Foreskin fibroblast (primary cell): ENCODE measurements at places on chromosomes 11 and 22.

DNA sequence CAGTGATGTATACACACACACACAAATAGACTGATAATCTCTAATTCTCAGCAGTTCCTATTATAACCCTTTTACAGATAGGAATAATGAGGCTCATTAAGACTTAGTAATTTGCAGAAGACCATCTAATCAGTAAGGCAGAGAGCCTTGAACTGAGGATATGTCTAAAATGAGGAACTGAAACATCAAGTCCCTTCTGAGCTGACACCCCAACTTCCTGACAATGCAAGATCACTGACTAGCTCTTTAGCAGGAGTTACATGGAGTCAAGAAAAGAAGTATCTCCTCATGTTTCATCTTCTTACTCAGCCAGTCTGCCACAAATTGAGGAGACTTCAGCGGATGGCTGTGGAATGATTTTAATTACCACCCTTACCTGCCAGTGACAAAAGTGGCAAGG lies 193.0 kb downstream of the MSANTD4 start:
- DNase-seq = no peak

DNA sequence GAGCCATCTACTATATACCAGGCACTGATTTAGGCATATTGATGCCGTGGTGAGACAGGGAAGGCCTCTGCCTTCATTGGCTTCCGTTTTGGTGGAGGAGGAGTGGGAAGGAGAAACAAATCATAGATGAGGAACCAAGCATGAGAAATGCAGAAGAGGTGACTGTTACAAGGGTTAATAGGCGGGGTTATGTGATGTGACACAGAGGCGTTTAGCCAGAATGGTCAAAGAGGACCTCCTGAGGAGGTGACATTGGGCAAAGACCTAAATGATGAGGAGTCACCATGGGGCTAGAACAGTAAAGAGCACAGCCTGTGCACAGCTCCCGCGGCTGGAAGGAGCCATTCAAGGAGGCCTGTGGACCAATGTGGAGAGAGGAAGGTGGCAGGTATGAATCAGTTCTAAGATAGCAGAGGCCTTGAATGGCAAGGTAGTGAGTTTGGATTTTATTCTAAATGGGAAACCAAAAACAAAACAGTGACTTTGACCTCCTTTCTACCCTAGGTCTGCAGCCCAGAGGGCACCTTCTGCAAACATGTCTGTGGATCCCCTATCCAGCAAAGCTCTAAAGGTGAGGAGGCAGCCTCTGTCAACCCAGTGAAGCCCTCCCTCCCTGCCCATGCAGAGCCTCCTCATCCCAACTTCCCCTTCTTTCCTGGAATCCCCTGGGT lies 11.7 kb downstream of the MAFF start:
- DNase-seq = no peak

- DNase-seq = peak; percentile 26
Measured at GRCh38 chr11:120248551-120249278, 8.8 kb downstream of the POU2F3 start.

DNA sequence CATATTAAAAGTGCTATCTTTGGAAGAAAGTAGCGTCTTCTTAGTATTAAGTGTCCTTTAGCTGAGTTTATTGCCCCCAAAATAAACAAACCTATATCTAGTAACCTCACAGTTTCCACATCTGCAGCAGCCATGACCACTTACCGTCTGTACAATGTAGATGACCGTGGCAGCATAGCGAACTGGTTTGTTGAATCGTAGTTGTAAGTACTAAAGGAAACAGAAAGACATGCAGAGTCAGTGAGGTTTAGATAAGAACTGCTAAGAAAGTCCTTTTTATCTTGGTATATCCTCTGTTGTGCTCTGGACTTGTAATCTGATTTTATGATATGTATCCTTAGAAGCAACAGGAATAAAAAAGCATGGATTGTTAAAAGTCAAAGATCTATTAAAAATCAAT lies 9.4 kb downstream of the SLC5A12 start:
- no peak for DNase-seq

- DNase-seq = no peak
Measured at GRCh38 chr11:10307022-10307399, 2.1 kb downstream of the ADM start.

- no peak for DNase-seq
Measured at GRCh38 chr11:113806406-113806805, 26.8 kb downstream of the CLDN25 start.

GRCh38 chr11:128725630-128726319 lies 31.9 kb downstream of the FLI1 start:
- peak; percentile 47 for DNase-seq

- no peak for DNase-seq
Measured at GRCh38 chr11:121870206-121871045, 245.6 kb downstream of the BLID start.

- DNase-seq = peak; percentile 63
Measured at GRCh38 chr22:24165673-24166072, 15.6 kb upstream of the SUSD2 start.

DNA sequence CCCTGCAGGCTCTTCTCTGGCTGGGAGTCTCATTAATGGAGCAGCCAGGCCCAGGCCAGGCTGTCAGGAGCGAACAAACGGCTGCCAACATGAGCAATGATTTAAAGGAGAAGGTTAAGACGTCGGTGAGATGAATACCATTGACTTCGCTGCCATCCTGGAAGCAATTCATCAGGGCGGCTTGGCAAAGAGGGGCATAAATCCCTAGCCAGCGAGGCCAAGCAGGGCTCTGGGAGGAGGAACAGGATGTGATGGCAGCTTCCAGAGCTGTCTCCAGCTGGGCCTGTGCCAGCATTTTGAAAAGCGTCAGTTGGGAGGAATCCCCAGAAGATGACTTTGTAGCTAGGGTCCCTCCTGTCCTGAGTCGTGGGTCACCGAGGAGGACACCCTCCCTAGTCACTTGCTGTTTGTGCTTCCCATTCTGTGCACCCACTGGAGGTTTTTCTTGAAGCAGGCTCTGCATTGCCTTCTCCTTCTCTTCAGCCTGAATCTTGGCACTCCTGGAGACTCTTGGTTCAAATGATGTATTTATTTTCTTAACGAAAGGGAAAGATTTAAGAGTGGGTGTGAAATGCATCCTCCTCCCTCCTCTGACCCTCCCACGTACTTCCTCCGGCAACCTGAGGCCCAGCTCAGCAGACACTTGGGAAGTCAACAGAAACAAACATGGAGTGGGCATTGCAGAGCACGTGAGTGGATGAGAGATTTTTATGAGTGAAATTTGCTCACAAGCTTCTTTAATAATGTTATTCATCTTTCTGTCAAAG lies 476.3 kb upstream of the CADM1 start:
- DNase-seq = no peak

- DNase-seq = peak; percentile 3
Measured at GRCh38 chr11:109808569-109808968, 284.6 kb upstream of the ZC3H12C start.

DNA sequence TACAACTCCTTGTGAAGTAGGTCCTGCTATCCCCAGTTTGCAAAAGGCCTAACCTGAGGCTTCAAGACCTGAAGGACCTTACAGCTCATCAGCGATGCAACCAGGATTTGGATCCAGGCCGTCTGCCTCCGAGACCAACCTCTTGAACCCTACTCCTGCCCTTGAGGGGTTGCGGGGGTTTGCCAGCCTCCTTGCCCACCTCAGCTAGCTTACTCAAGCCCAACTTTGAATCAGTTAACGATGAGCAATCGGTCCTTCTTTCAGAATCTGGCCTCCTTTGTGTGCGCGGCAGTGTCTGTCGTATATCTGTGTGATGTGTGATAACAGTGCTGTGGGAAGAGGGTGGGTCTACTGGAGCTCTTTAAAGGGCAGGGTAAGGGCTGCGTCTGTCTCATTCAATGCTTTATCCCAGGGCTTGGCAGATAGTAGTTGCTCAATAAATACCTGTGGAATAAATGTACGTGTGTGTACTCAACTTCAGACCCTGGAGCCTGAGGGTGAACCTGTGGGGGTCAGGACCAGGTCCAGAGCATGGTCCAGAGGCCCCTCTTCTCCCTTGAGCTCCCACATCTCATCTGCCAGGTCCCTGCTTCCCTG lies 3.2 kb downstream of the CHRM1 start:
- no peak for DNase-seq

DNA sequence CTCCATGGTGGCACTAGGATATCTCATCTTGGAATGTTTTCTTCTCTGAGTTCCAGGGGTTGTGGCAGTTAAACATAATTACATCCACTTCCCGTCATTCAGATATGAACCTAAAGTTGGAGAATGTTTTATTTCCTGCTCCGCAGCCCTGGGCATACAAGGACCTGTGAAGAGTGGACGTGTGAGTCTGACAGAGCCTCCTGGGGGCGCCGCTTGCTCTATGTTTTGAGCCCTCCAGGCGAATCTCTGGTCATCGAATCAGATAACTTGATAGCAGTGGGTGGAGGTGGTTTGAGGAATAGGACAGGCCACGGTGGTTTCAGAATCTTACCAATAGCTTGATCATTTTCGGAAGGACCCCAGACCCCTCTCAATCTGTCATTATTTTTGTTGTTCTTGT lies 174.2 kb downstream of the NTM start:
- DNase-seq = no peak

DNA sequence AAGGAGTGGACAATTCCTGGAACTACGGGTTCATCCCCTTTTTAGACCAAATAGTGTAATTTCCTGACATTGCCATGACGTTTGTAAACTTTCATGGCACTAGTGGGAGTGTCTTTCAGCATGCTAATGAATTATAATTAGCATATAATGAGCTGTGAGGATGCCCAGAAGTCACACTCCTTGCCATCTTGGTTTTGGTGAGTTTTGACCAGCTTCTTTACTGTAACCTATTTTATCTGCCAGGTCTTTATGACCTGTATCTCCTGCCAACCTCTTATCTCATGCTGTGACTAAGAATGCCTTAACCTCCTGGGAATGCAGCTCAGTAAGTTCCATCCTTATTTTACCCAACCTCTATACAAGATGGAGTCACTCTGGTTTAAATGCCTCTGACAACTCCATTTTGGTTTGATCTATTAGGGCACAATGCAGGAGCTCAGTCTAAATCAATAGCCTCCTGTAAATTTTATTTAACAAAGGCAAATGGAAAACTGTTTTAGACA lies 20.7 kb downstream of the OR10A6 start:
- DNase-seq = no peak

DNA sequence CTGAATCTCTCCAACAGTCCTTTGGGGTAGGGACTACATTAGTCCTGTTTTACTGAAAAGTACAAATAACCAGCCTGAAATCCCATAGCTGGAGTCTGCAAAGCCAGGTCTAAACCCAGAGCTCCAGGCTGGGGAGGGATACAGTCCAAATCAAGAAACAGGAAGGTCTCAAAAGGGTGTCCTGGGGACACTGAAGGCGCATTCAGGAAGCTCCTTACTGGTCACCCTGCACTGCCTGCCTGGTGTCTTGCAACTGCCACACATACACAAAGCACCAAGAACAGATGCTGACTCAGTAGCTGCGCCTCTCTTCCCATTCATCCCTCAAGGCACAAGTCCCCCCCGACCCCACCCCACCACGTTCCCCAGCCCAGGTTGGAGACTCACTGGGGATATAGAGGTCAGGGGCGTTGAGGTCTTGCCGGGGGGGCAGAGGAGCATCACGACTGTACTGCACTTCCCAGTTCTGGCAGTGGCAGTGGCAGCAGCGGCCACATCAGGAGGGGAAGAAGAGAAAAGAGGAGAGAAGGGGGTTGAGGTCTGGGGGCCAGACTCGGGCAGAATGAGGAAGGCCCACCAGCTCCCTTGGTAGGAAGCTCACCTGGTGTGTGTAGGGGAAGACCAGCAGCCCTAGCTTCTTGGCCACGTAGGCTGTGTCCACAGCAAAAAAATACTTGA lies 1.6 kb downstream of the YIF1A start:
- no peak for DNase-seq

- no peak for DNase-seq
Measured at GRCh38 chr11:96388891-96389719, 607 bp downstream of the CCDC82 start.

GRCh38 chr11:75792127-75792731 lies 22.8 kb upstream of the UVRAG start:
- no peak for DNase-seq

GRCh38 chr11:84264066-84264465 lies 977.9 kb upstream of the CCDC90B start:
- DNase-seq = no peak

- DNase-seq = no peak
Measured at GRCh38 chr11:115678942-115679341, 174.7 kb upstream of the CADM1 start.

DNA sequence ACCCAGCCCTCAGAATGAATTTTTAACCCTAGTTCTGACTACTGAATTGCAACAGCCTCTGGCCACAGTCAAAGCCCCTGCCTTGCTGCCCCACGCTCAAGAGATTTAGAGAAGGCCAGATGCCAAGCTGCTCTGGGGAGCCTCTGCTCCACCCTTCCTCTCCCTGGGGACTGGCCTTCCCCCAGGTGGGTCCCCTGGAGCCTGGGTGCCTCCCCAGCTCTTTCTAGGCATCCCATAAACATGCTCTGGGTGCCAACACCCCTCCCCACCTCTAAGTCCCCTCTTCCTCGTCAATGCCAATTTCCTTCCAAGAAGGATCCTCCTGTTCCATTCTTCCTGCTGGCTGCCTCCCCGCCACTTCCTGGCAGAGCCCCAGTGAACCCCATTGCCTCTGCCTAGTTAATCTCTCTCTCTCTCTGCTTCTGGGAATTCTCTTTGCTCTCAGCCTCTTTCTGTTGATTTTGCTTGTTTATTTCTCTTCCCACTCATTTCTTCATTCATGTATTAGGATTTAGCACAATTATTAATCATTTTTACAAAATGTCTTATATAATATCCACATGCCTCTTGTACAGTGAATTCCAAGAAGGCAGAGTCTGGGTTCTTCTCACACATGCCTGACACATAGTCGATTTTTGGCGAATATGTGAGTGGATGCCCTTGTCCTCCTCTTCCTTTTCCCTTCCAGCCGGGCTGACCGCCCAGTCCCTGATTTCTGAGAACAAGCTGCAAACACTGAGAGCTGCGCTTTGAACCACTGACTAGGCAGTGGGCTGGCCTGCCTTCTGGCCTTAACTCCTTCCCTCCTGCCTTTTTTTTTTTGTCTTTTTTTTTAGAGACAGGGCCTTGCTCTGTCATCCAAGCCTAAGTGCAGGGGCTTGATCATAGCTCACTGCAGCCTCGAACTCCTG lies 17.5 kb downstream of the UQCR10 start:
- DNase-seq = peak; percentile 61

DNA sequence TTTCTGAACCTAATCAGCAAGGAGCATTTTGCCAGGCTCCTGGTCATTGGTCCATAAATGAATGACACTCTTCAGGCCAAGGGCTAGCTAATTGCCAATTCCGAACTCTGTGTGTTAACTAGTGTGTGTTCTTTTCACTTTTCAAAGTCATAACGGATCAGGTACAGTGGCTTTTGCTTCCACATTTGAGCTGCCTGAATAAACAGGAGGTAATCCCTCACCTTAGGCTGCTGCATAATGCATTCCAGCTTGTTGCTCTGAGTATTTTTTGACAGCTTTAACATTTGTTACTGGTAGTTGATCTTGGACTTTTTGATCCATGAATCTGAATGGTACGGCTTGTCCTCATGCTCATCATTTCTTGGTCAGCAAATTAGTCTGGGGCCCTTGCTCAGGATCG lies 485.1 kb downstream of the CNTN5 start:
- DNase-seq = no peak

- no peak for DNase-seq
Measured at GRCh38 chr11:78373689-78374088, 43.9 kb downstream of the GAB2 start.
